ENCODE measurements at places on chromosomes 4 and X. TPM values are rescaled to one million over a fixed set of nuclear protein-coding genes. Genes with fewer than 3 reads are reported as not detected.

NUP62CL gene
- polyA plus RNA-seq, result not detected

CDKN2AIP gene
- 15.6 TPM for polyA plus RNA-seq

GRCh38 chr4:182975806-182976205, 58.6 kb upstream of the DCTD start:
- DNase-seq, result peak; percentile 48

STK32B gene
- polyA plus RNA-seq, result 1.3 TPM

DNA sequence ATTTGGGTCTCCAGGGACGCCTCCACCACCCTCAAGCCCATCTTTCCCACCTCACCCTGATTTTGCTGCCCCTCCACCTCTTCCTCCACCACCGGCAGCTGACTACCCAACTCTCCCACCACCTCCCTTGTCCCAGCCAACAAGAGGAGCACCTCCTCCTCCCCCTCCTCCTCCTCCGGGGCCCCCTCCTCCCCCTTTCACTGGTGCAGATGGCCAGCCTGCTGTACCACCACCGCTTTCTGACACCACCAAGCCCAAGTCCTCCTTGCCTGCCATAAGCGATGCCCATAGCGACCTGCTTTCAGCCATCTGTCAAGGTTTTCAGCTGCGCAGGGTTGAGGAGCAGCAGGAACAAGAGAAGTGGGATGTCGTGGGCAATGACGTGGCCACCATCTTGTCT, 32.4 kb upstream of the ZNF81 start:
- DNase-seq, result no peak

SPANXA1 gene
- not detected for polyA plus RNA-seq

TRO gene
- 9.0 TPM for polyA plus RNA-seq

- no peak for DNase-seq
Measured at GRCh38 chr4:40842725-40843423, 93.1 kb downstream of the NSUN7 start.

GRCh38 chr4:113776679-113777078, 15.1 kb upstream of the CAMK2D start:
- no peak for DNase-seq

GRCh38 chr4:139892973-139893736, 227.5 kb downstream of the MGST2 start:
- peak; percentile 77 for DNase-seq

SCML2 gene
- polyA plus RNA-seq, result 2.3 TPM

- DNase-seq, result peak; percentile 52
Measured at GRCh38 chr4:5812506-5813229, 80.2 kb downstream of the CRMP1 start.

BRS3 gene
- polyA plus RNA-seq, result not detected

- DNase-seq, result no peak
Measured at GRCh38 chrX:130718137-130718536, 184.9 kb downstream of the ENOX2 start.

MAGEA10 gene
- not detected for polyA plus RNA-seq

DNA sequence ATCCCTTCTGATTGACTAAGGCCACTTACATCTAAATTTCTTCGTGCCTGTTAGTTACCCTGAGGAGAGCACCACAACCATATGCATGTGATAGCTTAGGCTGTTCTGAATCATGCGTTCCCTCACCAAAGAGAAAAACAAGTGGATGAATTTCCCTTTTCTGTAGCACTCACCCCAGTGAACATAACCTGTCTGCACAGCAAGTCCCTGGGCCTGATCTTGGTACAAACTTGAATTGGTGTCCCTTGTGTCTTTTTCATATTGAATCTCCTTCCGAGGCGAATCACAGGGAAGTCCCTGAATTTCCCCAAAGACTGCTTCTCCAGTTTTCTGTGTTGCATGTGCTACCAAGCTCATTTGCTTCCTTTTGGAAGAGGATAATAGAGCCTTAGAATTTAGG, 100.4 kb downstream of the KLHL8 start:
- no peak for DNase-seq

MAB21L2 gene
- polyA plus RNA-seq, result 0.06 TPM

PLP1 gene
- polyA plus RNA-seq, result 0.17 TPM

DNA sequence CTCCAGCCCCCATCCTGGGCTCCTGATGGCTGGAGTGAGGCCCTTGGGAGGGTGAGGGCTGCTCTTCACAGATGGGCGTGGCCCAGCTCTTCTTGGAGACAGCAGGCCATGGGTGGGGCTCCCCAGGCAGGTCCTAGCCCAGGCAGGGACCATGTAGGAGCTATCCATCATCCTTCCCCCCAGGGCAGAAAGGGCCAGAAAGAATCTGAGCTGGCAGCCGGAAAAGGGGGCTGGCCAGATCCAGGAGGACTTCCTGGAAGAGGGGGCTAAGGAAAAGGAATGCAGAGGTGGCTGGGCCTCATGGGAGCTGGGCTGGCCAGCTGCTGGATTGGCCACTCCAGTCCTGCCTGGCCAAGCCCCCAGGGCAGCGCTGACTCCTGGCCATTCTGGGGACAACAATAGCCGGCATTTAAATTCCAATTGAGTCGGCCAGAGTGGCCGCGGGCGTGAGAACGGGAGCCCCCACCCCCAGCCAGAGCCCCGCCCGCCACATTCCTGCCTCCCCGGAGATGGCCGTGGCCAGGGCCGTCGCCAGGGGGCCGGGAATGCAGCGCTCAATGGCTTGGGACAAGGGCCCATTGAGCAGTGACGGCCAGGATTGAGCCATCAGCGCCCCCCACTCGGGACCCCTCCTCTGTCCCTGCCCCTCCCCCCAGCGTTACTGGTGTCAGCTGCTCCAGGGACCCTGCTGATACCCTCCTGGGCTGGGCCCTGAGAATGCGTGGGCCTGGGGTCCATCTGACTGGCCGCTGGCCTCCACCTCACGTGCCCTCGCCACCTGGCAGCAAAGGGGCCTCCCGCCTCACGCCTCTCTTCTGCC, 15.1 kb upstream of the FGFR3 start:
- DNase-seq, result no peak

DNA sequence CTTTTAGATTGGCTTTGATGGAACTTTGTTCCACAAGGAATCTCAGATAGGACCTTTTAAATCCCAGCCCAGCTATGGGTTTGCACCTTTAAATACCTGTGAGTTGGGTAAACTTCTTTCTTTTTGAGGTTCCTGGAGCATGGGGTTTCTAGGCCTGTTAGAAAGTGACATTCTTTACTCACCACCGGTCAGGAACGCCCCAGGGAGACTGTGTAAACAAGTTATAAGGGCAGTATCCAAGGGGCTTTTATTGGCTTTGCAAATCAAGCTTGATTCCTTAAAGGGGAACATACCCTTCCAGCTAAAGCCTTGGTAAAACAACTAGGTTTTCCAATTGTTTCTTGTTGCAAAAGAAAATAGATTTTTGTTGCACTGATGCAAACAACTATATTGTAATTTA, 93.4 kb downstream of the TENT5D start:
- DNase-seq, result no peak

- DNase-seq, result no peak
Measured at GRCh38 chr4:17230727-17231126, 281.2 kb downstream of the QDPR start.

DNA sequence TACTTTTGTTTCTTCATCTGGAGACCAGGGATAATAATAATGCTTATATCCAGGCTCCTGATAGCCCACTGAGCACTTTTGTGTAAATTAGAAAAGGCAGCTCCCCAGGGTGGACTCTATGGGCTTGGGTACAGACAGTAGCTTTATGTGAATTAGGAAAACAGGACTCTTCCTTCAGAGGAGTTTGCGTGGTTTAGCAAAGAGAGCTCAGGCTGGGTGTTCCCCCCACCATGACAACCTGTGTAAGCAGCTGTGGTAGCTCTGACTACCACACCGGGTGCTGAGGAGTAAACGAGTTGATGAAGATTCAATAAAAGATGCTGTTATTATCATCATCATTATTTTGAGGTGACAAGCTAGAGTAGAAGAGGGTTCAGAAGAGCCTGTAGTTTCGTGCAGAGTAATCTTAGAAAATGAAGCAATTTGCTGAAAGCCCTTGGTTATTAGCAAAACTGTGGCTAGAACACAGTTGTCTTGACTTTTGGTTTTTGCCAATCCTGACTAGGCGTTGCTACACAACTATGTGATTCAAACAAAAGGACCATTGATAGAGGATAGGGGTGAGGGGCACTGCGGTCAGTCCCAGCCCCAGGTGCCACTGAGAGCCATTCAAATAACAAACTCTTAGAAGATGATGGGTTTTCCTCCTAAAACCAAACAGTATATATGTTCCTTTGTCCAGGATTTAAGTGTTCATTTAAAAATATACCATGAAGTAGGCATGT, 60.6 kb upstream of the LIMCH1 start:
- no peak for DNase-seq

- DNase-seq, result no peak
Measured at GRCh38 chr4:177187371-177187770, 122.3 kb upstream of the NEIL3 start.

INTU gene
- polyA plus RNA-seq, result 5.6 TPM

- no peak for DNase-seq
Measured at GRCh38 chrX:66042307-66043077, 2.6 kb upstream of the VSIG4 start.

ENOPH1 gene
- 17.1 TPM for polyA plus RNA-seq

TMEM154 gene
- polyA plus RNA-seq, result 1.6 TPM

DNA sequence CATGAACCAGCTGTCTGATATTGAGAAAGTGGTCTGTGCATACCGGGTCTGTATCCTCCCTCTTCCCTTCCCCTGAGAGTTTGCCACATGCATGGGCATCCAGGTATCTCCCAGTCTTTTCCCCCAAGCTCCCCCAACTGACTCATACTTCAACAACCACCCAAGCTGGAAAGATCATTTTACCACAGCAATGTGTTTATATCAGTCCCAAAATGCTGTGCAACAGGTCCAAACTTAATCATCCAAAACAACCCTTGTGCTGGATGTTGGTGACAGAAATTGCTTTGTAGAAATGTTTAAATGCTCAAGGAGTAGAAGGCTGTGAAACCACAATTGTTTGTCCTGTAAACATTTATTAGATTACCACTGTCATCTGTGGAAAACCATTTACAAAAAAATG, 286.8 kb upstream of the KLF3 start:
- no peak for DNase-seq

GRCh38 chrX:113741744-113742143, 842.1 kb upstream of the HTR2C start:
- DNase-seq, result no peak

ELOVL6 gene
- 56.4 TPM for polyA plus RNA-seq

TAF7L gene
- 0.27 TPM for polyA plus RNA-seq

DNA sequence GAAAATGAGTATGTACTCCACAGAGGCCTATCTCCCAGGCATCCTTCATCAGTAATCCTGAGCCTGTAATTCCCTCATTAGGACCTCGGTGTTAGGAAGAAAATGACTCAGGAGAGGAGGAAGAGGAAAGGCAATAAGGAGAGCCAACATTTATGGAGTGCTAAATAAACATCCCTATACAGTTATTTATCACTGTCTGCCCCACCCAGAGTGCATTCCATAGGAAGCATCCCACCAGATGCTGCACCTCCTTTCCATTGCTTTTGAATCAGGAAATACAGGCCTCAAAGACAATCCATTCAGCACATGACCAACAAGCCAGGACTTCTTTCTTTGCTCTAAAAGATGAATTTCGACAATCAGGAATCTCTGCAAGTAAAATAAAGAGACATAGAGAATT, 47.6 kb downstream of the USP38 start:
- DNase-seq, result no peak

DNA sequence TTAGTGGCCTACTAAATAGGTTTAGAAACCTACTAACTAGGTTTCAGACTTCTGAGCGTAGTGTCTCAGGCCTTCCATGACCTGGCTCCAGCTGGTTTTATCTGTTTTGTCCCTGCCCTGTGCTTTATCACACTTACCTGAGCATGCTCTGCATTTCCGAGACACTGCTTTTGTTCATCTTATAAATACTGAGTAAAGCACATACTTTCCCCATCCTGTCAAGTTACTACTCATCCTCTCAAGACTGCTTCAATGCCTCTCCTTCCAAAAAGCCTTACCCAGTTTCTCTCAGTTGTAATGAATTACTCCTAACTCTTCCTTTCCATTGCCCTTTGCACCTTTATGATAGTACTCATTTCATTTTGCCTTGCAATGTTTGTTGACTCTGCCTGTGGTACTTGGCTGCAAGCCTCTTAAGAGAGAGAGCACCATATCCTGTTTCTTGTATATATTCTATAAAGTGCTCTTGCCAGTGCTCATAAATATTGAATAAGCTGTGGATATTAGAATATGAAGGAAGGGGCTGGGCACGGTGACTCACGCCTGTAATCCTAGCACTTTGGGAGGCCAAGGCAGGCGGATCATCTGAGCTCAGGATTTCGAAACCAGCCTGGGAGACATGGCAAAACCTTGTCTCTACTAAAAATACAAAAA, 34.4 kb downstream of the SLAIN2 start:
- DNase-seq, result peak; percentile 96

DNA sequence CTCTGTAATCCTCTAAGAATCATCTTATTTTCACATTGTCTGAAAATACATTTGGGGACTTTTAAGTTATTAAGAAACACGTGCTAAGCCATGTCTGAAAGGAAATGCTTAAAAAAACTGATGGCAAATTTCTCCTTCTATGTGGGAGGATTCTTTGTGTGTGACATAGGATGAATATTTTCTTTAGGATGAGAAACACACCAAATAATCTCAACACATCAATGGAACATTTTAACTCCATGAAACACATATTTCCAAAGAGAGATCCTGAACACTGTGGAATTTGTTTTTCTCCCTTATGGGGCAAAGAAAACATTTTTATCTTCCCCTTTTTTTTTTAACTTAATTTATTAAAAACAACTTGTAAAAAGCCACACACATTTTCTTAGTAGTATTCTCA, 153.8 kb upstream of the ANKRD50 start:
- no peak for DNase-seq

- DNase-seq, result no peak
Measured at GRCh38 chrX:124862301-124862700, 457.4 kb upstream of the TEX13C start.

DNA sequence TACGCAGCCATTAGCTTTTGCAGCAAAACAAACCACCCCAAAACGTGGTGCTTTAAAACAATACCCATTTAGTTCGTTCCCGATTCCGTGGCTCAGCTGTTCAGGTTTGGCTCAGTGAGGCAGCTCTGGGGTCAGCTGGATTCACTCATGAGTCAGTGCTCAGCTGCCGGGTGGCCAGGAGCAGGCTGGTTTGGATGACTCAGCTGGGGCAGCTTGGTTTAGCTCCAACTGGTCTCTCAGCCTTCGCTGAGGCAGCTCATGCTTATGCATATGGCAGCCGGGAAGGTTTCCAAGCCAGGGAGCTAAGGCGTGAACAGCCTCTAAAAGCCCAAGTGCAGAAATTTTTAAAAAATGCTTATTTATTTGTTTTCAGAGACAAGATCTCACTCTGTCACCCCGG, 13.3 kb upstream of the CD99 start:
- DNase-seq, result peak; percentile 98
